ENCODE measurements at places on chromosomes 13 and 19.

DNA sequence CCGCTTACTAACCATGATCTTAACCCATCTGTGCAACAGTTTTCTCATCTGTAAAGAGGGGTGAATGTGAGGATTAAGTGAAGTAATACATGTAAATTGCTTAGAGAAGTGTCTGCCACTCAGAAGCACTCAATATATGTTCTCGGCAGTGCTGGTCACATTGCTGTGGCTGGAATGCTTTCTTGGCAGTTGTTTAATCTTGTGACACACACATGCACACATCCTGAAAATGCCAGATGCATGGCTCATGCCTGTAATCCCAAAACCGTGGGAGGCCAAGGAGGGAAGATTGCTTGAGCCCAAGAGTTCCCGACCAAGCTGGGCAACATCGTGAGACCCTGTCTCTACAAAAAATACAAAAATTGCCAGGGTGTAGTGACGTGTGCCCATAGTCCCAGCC, 4.9 kb upstream of the DMKN start:
- no peak for DNase-seq

DNA sequence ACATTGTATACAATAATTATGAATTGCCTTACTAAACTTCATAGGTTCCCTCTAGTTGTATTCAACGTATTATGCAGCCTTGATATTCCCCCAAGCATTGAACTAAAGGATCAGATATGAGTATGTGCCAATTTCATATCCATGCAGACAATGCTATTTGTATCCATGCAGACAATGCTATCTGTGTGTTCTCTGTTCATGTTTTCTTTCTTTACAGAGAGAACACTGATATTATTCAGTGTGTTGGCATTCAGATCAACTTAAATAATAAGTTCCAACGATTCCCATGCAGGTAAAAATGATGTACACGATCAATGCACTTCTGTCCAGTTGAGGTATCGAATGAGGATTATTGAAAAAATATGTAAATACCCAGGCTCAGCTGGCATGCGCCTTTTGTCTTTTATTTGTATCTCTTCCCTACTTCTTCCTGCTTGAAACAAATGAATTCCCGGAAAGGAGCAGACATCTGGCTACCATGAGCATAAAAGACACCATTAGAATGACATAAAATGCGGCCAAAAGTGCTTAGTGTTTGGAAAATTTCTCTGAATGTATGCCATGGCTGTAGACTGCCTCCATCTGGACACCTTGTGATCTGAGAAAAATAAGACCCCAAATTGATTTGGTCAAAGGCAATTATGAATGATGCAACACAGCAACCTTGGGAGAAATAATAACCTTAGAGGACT, 731.5 kb downstream of the SLITRK1 start:
- DNase-seq: no peak

GRCh38 chr19:52398081-52398441, 412 bp downstream of the ZNF528 start:
- DNase-seq: no peak

GRCh38 chr19:48391100-48392005, at the start of gene KDELR1:
Gene KDELR1, minus strand, starts transcription at chr19:48391551. Its CDS starts 193 bp downstream, at chr19:48391358.
- DNase-seq: peak; percentile 66

- DNase-seq: no peak
Observed at GRCh38 chr13:77985866-77986636, 67.4 kb upstream of the EDNRB start.

DNA sequence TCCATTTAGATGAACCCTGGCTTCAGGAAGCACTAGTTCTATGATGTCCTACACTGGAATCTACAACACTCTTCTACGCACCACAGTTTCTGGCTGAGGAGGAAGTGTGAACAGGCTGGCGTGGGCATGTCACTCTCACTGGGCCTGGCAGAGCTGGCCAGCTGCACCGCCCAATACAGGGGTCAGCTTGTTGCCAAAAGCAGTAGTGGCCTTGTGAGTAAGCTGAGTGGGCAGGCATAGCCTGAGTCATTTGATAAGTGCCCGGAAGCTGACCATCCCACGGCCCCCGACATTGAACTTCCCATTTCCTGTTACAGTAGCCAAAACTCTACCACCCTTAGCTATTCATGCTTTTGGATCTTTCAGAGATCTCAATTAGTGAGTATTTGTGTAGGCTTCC, 240.9 kb upstream of the SERP2 start:
- no peak for DNase-seq

GRCh38 chr19:47507012-47507411, 7.9 kb downstream of the NAPA start:
- DNase-seq: no peak

GRCh38 chr13:38264363-38265131, 85.1 kb upstream of the UFM1 start:
- no peak for DNase-seq

DNA sequence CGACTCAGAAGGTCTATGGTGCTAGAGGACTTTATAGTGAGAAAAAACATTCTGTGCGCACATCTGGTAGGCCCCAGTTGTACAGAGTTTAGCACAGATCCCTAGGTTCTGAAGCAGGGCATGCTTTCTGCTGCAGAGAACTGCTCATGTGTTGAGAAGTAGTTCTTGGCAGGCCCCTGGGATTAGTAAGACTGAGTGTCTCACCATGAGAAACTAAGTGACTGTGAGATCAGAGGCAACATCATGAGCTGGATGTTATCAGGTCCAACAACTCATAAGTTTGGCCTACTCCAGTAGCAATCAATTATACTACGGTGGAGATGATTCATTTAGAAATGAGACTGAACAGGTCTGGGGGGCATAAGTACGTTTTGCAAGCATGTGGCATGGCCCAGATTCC, 507.4 kb upstream of the KLF12 start:
- DNase-seq: no peak

DNA sequence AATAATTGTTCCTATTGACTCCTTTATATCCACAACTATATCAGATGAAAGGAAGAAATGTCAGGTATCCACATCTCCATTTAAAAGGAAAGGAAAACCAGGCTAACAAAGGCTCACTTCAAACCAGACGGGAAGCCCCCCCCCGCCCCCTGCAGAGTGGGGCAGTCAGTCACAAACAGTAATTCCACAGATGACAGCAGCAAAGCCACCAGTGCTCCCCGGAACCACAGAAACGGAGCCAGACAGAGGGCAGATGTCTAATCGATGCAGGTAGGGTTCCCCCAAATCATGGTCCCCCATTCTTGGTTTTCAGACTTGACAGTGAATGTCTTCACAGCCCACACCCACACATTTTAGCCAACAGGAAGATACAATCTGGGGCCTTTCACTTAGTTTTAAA, 100.8 kb downstream of the STK24 start:
- DNase-seq: peak; percentile 43

GRCh38 chr13:100825557-100825956, 151.0 kb upstream of the TMTC4 start:
- DNase-seq: no peak

DNA sequence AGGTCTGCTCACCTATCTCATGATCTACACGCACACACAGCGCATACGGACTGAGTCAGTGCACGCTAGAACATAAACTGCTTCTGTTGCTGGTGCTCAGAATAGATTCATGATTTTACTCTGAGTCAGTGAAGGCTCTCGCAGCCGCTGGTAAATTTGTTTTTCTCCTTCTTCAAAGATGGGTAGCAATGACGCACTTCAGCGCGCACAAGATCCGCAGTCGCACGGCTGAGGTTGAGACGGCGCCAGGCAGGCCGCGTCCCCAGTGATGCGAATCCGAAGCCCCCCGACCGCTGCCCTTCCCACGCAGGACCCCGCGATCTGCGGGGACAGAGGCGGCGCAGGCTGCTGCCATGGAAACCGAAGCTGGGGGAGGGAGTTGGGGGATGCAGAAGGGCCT, 103.7 kb upstream of the USP29 start:
- DNase-seq: no peak

- no peak for DNase-seq
Observed at GRCh38 chr19:2376784-2377519, 16.9 kb downstream of the TMPRSS9 start.

All from stimulated activated CD4-positive, alpha-beta T cell treated with anti-CD3 and anti-CD28 coated beads, TNF-alpha, amount 100 ng/mL, for 1 hour (primary cell).